H1 (cell line): ENCODE measurements at places on chromosomes 11 and 22. TPM values are rescaled to one million over a fixed set of nuclear protein-coding genes. Genes with fewer than 3 reads are reported as not detected.

P4HA3 gene
- 0.05 and 0.06 TPM in 2 replicates for polyA plus RNA-seq

TSPAN4 gene
- polyA plus RNA-seq = 145 and 217 TPM in 2 replicates

OTOG gene
- 0.41 and 0.88 TPM in 2 replicates for polyA plus RNA-seq

DNAJB7 gene
- not detected in 2 replicates for polyA plus RNA-seq

KIF18A gene
- 2.2 and 4.0 TPM in 2 replicates for polyA plus RNA-seq

UBQLNL gene
- 0.22 and 0.35 TPM in 2 replicates for polyA plus RNA-seq

CD3E gene
- 0.05 TPM in 1 of 2 replicates, not detected in the other for polyA plus RNA-seq

IL17REL gene
- 0.15 and 0.17 TPM in 2 replicates for polyA plus RNA-seq

CNGA4 gene
- 0.29 and 0.74 TPM in 2 replicates for polyA plus RNA-seq

OVCH2 gene
- polyA plus RNA-seq = 0.03 TPM in 1 of 2 replicates, not detected in the other

ISX gene
- not detected in 2 replicates for polyA plus RNA-seq

FBLN1 gene
- 159 and 233 TPM in 2 replicates for polyA plus RNA-seq

LMO2 gene
- polyA plus RNA-seq = 1.2 and 1.6 TPM in 2 replicates

MFRP gene
- 0.02 TPM in 2 replicates for polyA plus RNA-seq

DDB1 gene
- 239 and 306 TPM in 2 replicates for polyA plus RNA-seq

CARNS1 gene
- 0.82 and 0.96 TPM in 2 replicates for polyA plus RNA-seq

CNTF gene
- polyA plus RNA-seq = 0.33 and 0.41 TPM in 2 replicates

MMP7 gene
- polyA plus RNA-seq = not detected in 2 replicates

OR6A2 gene
- polyA plus RNA-seq = 0.14 TPM in 2 replicates

HPX gene
- polyA plus RNA-seq = 0.96 and 0.97 TPM in 2 replicates

CBLIF gene
- not detected in 2 replicates for polyA plus RNA-seq

BEST1 gene
- polyA plus RNA-seq = 0.62 and 1.4 TPM in 2 replicates

SPINDOC gene
- 78.7 and 112 TPM in 2 replicates for polyA plus RNA-seq

SLC6A5 gene
- not detected in 2 replicates for polyA plus RNA-seq

OR5D14 gene
- not detected in 2 replicates for polyA plus RNA-seq

TBX10 gene
- polyA plus RNA-seq = 0.09 and 0.17 TPM in 2 replicates

SCN3B gene
- polyA plus RNA-seq = 0.46 and 0.67 TPM in 2 replicates

SCUBE2 gene
- polyA plus RNA-seq = 0.29 and 1.1 TPM in 2 replicates

CYTH4 gene
- polyA plus RNA-seq = 0.08 and 0.09 TPM in 2 replicates

MUC2 gene
- polyA plus RNA-seq = not detected in 2 replicates

RAG1 gene
- polyA plus RNA-seq = 0.13 and 0.14 TPM in 2 replicates

FGF19 gene
- polyA plus RNA-seq = 9.6 and 14.8 TPM in 2 replicates

DDTL gene
- polyA plus RNA-seq = 2.2 and 3.1 TPM in 2 replicates

RELA gene
- 21.9 and 28.8 TPM in 2 replicates for polyA plus RNA-seq

MMP8 gene
- polyA plus RNA-seq = not detected in 2 replicates

TSPO gene
- polyA plus RNA-seq = 51.5 and 63.4 TPM in 2 replicates

APOBEC3H gene
- polyA plus RNA-seq = 0.52 and 0.56 TPM in 2 replicates
